ENCODE measurements at places on chromosomes 11 and 22.

GRCh38 chr22:24736526-24737053 is 37.9 kb downstream of the PIWIL3 start:
- no peak for DNase-seq

DNA sequence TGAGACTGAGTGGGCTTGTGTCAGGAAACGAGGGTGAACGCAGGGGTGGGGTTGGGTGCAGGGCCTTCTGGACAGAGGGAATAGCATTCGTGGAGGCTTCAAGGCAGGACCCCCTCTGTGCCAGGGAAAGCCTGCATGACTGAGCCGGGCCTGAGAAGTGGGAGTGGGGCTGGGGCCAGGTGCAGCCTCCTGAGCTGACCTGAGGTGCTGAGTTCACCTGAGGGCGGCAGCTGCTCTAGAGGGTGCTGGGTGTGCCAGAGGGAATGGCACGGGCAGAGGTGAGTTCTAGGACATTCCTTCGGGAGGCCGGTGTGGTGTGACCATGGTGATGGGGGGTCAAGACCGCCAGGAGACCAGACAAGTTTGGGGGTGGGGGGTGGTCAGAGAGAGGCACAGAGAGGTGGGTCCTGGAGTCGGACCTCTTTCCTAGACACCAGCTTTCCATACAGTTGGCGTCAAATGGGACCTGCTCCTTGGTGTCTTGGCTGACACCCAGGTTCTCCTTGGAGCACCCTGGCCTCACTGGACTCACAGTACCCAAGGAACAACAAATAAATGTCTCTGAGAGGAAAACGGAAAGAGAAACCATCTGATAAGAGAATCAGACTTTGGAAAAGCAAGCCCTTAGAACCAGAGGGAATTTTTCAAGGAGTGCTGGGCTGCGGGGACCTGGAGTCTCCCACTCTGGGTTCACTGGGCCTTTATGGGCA is 7.7 kb downstream of the MPPED1 start:
- DNase-seq: no peak

DNA sequence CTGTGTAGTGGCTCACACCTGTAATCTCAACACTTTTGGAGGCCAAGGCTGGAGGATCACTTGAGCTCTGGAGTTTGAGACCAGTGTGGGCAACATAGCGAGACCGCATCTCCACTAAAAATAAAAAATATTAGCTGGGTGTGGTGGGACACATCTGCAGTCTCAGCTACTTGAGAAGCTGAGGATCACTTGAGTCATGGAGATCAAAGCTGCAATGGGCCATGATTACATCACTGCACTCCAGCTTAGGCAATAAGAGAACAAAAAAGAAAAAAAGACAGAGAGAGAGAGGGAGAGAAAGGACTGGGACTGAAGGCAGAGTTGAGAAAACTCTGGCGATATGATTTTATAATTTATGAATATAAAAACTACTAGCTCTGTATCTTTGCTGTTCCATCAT is 473.1 kb downstream of the LRRC4C start:
- no peak for DNase-seq

GRCh38 chr11:68854273-68854958 is 12.7 kb upstream of the CPT1A start:
- no peak for DNase-seq

GRCh38 chr11:35389897-35390465 is 29.4 kb downstream of the SLC1A2 start:
- no peak for DNase-seq

- no peak for DNase-seq
Measured at GRCh38 chr22:37848587-37849088, 581 bp upstream of the EIF3L start.

GRCh38 chr11:93392867-93393266 is 62.3 kb downstream of the DEUP1 start:
- DNase-seq: no peak

DNA sequence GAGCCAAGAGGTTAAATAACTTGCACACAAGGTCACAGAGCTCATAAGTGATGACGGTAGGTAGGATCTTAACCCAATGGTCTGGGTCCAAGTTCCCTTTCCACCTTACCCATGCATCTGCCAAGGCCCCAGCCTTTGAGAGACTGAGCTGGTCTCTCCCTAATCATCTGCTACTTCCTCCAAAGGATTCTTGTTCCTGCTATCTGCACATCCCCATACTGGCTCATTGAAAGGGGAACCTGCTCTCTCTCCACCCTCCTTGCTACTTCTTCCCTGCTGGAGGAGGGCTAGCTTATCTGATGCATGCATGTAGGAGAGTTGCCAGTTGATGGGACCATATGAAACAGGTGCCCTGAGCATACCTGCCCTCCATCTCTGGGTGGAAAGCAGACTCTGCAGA is 47.7 kb downstream of the COMMD9 start:
- DNase-seq: no peak

DNA sequence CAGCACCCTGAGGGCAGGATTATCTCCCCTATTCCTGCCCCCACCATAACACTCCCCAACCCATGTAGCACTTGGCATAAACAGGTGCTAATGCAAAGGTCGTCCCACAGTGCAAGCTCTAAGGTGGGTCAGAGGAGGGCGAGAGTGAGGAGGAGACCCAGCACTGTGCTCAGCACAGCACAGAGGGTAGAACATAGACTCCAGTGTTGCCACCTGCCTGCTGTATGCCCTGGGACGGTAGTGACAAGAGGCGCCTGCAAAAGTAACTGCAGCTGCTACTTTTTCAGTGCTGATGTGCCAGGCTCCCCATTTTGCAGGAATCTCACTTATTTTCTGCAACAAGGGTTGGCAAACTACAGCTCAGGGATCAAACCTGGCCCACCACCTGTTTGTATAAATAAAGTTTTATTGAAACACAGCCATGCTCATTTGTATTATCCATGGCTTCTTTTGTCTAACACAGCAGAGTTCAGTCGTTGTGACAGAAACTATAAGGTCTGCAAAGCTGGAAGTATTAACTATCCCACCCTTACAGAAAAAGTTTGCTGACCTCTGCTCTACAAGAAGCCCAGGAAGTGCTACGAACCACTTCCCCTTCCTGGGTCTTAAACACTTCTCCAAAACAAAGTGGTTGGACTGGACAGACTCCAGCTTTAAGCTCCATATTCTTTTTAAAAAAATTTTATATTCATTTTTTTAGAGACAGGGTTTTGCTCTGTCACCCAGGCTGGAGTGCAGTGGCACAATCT is 16.9 kb upstream of the CDC42BPG start:
- DNase-seq: no peak

- no peak for DNase-seq
Measured at GRCh38 chr11:19577976-19578619, 134.5 kb upstream of the NAV2 start.

GRCh38 chr22:34783436-34783835 is 282.5 kb upstream of the ISX start:
- DNase-seq: no peak

GRCh38 chr22:27748751-27749191 is 52.8 kb downstream of the MN1 start:
- no peak for DNase-seq

DNA sequence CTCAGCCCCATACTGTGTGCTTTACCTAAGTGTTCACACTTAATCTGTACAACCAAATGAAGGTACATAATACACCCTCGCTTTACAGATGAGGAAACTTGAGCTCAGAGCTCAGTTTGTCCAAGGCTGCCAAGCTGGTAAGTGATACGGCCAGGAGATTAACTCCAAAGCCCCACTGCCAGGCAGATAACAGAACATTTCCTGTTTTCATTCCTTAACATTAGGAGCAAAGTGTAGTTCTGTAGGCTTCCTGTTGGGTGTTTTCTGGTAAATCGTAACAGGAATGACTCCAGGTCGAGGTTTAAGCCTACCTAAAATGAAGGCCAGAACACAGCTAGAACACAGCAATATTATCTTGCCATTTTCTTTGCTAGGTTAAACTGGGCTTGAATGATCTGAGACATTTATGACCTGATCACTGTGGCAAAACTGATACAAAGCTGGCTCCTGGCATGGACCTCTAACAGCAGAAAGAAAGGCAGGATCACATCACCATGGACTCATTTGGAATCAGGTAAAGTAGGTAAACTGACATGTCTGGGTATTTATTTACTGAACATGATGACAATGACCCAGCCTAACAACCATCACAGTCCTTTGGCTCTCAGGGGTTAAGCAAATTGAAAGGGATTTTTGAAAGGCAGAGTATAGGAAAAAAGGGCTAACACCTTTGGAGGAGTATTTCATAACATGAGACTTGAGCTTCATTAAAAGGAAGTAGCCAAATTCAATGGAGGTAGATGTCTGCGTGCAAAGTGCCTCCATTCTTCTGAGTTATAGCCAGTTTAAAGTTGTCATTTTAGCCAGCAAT is 3.9 kb upstream of the NUP50 start:
- no peak for DNase-seq

DNA sequence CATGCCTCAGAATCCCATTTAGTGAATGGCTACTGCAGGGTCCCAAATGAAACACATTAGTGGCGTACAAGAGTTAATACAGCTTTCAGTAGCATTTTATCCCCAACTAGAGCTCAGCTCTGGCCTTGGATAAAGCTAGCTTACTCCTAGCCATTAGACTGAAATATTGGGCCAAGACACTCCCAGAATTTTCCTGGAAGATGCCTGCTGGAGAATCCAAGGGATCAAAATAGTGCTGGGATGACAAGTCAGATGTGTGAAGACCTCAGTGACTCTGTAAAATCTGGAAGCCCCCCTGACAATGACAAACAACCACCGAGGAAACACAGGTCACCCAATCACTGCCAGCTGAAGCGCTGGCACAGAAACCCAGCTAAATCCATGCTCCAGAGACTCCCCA is 303.1 kb upstream of the SORL1-AS1 start:
- no peak for DNase-seq

DNA sequence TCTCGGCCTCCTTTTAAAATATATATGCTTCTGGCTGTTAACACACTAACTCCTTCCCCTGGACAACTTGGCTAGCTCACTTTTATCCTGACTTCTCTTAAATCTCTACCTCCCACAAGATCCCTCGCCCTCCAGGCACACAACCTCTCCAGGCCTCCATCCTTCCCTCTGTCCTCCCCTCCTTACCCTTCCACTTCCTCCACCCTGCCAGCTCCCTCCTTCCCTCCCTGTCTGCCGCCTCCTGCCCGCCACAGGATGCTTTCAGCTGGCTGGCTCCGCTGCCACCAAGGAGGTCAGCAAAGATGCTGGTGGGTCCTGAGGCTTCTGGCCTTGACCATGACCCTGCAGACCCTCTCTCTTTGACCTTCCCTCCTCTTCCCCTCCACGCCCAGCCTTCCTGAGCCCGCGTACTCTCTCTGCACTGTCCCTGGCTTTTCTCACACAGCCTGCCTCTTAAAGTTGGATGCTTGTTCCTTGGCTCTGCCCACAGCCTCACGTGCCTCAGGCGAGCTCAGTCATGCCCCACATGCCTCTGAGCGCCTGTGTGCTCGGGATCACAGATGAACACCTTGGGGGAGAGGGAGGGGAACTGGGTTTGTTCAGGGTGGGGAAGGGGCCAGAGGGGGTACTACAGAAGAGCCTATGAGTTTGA is 6.7 kb downstream of the NFAM1 start:
- no peak for DNase-seq

DNA sequence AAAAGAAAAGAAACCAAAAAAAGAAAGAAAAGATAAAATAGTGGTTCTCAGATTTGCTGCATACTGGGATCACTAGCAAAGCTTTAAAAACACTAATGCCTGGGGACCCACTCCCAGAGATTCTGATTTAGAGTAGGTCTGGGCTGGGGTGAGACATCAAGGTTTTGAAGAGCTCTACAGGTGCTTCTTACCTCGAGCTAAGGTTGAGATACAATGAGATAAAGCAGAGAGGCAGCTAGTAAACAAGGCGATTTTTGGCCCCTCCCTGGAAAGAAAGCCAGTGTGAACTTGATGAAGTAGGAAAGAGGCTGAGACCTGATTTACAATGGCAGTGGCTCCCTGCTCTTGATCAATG is 327.6 kb upstream of the CCDC90B start:
- DNase-seq: no peak

DNA sequence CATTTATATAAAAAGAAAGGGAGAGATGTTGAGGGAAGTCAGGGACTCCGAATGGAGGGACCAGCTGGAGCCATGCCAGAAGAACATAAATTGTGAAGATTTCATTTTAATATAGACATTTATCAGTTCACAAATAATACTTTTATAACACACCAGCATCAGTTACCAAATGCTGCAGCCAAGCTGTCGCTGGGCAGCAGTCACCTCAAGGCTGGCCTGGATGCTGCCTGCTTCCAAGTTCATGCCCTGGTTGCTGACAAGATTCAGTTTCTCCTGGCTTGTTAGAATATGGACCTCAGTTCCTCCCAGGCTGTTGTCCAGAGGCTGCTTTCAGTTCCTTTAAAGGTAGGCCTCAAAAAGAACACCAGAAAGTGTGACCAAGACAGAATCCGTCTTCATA is 30.8 kb upstream of the ALDH3B2 start:
- DNase-seq: no peak

GRCh38 chr22:22728382-22728781 is 84.0 kb downstream of the GGTLC2 start:
- no peak for DNase-seq

DNA sequence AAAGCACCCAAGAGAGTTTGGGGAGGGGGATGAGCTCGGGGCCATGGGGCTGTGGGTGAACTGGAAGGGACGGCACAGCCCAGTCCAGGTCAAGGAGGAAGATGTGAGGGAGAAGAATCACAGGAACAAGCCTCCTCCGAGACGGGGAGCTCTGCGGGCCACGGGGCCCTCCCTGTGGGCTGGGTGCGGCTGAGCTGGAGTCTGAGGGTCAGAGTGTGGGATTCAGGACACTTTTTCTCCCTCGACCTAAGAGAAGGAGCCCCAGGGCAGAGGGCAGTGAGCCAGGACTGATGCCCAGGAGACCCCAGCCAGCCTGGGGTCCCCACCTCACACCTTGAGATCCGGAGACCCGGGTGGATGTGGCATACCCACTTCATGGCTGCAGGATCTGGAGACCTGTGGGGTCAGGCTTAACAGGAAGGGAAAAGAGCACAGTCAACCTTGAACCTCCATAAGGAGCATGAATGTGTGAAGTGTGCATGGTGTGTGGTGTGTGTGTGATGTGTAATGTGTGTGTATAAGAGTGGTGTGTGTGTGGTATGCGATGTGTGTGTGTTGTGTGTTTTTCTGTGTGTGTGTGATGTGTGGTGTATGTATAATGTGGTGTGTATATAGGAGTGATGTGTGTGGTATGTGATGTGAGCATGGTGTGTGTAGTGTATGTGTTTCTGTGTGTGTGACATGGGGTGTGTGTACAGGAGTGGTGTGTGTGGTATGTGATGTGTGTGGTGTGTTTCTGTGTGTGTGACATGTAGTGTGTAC is 504.6 kb downstream of the BRD1 start:
- DNase-seq: no peak

DNA sequence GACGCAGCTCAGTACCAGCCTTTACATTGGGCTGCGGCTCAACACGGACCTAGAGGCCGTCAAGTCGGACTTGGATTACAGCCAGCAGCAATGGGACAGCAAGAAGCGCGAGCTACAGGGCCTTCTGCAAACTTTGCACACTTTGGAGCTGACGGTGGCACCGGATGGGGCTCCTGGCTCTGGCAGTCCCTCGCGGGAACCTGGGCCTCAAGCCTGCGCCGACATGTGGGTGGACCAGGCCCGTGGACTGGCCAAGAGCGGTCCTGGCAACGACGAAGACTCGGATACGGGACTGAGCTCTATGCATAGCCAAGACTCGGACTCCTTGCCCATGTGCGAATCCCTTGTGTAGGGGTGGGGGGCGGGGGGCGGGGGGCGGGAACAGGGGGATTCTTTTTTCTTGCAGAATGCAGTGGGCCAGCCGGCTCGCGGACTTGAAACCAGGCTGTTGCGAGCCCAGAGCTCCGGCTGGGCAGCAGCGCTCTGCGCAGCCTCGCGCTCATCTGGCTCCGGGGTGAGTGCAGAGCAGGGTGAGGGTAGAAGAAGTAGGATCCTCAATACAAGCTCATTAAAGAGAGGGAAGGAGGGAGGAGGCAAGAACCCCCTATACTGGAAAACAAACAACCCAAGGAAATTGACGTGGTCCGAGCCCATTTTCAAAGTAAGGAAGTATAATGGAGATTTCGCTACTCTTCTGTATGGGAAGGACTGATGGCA is 1.8 kb downstream of the RASSF10 start:
- no peak for DNase-seq

All from activated CD8-positive, alpha-beta memory T cell treated with anti-CD3 and anti-CD28 coated beads for 1 hour (primary cell).